ENCODE measurements at places on chromosomes 3 and 15.

GRCh38 chr15:91348752-91349500 is 248.9 kb downstream of the SV2B start:
- DNase-seq: no peak

GRCh38 chr3:186315581-186316354 is 46.3 kb downstream of the DGKG start:
- DNase-seq: no peak

GRCh38 chr3:193114431-193115340 is 126.3 kb upstream of the PLAAT1 start:
- DNase-seq: no peak

- no peak for DNase-seq
Measured at GRCh38 chr3:9765865-9766264, 3.9 kb downstream of the CAMK1 start.

- DNase-seq: no peak
Measured at GRCh38 chr15:81895723-81896122, 150.1 kb downstream of the MEX3B start.

DNA sequence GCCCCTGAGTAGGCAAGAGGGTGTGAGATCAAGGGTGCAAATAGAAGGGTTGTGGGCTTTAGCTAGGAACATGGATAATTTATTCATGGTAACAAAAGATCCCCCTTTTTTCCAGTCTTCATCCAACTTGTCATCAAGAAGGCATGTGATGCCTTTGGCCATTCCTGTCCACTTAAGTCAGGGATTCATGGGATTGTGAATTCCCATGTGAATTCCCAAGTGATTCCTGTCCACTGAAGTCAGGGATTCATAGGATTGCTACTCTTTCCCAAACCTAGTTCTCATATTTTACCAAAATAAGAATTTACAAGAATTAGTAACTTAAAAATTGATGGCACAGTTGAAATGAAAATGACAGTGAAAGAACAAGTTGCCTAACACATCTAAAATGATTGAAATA is 40.8 kb downstream of the HMG20A start:
- no peak for DNase-seq

- no peak for DNase-seq
Measured at GRCh38 chr3:197997936-197998335, 37.9 kb downstream of the LMLN start.

- no peak for DNase-seq
Measured at GRCh38 chr15:64224511-64224910, 61.7 kb upstream of the PPIB start.

DNA sequence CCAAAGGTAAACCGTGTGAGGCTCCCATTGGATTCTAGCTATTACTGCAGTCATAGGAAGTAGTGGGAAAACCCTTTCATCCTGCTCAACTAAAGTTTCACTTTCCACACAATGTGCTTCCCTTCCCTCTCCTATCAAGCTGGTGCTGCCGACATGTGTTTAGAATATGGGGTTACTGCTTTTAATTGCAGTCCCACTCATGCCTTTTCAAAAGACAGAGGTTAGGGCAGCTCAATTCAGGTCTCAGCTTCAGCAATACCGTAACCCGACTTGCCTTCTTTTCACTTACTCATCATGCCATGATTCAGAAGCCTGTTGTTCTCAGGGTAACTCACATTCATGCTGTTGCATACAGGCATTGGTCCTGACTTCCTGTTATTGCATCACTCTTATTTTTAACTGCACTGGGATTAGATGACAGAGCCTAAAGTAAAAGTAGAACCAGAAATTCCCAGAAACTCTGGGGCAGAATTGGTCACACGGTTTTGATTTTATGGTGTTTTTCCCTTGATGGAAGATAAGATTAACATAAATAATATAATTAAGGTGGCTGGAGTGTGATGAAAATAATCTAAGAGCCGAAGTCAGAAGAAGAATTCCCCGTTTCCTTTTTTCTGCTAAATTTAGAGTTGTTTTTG is 45.7 kb downstream of the C2CD4B start:
- DNase-seq: peak; percentile 9

- no peak for DNase-seq
Measured at GRCh38 chr15:66646799-66647198, 55.2 kb upstream of the SMAD6 start.

DNA sequence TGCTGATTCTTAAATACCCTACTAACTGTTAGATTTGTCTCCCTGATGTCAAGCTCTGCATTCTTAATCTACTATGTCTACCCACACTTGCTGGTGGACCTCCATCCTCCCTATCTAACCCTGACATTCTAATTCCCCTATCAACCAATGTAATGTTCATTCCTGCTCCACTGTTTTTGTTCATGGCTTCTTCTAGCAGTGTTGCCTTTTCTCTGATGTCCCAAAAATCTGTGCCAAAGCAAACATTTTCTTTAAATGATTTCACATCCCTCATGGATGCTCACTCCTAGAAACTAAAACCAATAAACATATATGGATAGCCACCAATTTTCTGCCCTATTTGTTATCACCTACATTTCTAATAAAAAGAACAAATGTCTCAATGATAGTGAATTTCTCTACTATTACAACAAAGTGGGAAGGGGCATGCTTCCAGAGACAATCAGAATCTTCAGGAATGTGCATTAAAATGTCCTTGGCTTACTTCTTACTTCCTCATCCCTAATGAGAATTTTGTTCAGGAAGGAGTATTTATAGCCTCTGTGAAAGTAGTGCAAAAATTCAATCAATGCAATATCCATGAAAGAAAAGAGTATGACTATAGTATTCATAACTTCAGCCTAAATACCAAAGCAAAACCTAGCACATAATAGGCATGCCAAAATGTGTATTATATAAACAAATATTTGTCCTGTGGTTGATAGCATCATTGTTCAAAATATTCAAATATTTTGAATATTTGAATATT is 273.3 kb downstream of the ZNF385D start:
- no peak for DNase-seq

DNA sequence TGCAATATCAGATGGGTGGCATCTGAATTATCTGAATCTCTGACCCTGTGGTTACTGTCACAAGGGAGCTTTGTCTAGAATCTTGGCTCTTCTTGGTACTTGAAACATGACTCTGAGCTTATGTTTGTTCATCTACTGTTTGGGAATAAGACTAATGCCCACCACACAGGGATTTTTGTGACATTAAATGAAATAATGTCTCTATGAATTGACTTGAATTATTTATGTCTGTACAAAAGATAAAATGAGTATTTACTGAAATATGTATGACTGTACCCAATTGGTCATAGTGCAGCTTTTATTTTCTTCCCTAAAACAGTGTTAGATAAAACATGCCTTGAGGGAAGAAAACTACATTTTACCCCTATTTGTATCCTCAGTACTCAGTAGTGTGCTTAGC is 87.9 kb upstream of the ZPLD1 start:
- DNase-seq: no peak

- DNase-seq: no peak
Measured at GRCh38 chr3:156516961-156517360, 38.0 kb downstream of the SSR3 start.

GRCh38 chr15:67201136-67201535 is 53.3 kb downstream of the AAGAB start:
- no peak for DNase-seq

DNA sequence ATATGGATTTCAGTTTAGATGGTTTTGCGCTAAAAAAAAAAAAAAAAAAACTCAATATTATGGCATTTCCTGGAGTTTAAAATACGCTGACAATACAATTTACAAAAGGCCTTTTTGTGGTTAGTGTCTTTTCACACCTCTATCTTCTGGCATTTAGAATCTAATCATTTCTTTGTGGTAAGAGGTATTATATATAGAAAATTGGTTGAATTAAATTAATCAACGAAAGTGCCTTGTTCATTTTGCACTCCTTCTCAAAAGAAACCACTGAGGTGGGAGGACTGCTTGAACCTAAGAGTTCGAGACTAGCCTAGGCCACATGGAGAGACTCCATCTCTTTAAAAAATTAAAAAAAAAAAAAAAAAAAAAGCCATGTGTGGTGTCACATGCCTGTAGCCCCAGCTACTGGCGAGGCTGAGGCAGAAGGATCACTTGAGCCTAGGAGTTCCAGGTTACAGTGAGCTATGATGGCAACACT is 90.0 kb upstream of the ICE2 start:
- DNase-seq: no peak

- no peak for DNase-seq
Measured at GRCh38 chr15:46461416-46461815, 826.6 kb downstream of the SQOR start.

- no peak for DNase-seq
Measured at GRCh38 chr3:52552089-52552488, 15.7 kb downstream of the UQCC5 start.

DNA sequence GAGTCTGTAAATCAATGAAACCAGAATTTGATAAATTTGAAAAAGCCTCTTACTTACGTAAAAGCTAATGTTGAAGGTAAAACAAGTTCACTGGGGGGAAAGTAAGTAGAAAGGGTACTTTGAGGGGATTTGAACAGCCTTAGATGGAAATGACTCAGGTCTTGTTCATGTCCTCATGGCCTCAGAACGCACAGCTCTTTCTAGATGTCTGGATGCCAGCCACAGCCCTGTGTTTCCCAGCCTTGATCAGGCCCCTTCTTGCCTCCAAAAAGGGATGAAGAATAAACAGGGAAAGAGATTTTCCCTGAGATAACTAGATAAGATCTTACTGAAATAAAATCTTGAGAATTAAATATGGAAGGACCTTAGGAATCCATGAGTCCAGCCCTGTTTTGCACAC is 237.1 kb upstream of the GOLGA6L4 start:
- DNase-seq: no peak

- no peak for DNase-seq
Measured at GRCh38 chr15:51380999-51381806, 39.7 kb downstream of the GLDN start.

- DNase-seq: no peak
Measured at GRCh38 chr15:32641517-32642059, at the start of gene SCG5. SCG5 (plus strand) TSS chr15:32641710; CDS start chr15:32643593, 1,883 bp downstream.

GRCh38 chr3:11498646-11499045 is 145.1 kb downstream of the VGLL4 start:
- no peak for DNase-seq

- DNase-seq: no peak
Measured at GRCh38 chr15:60122691-60123090, 118.6 kb downstream of the FOXB1 start.

GRCh38 chr3:154872074-154872473 is 208.0 kb upstream of the MME start:
- DNase-seq: no peak

DNA sequence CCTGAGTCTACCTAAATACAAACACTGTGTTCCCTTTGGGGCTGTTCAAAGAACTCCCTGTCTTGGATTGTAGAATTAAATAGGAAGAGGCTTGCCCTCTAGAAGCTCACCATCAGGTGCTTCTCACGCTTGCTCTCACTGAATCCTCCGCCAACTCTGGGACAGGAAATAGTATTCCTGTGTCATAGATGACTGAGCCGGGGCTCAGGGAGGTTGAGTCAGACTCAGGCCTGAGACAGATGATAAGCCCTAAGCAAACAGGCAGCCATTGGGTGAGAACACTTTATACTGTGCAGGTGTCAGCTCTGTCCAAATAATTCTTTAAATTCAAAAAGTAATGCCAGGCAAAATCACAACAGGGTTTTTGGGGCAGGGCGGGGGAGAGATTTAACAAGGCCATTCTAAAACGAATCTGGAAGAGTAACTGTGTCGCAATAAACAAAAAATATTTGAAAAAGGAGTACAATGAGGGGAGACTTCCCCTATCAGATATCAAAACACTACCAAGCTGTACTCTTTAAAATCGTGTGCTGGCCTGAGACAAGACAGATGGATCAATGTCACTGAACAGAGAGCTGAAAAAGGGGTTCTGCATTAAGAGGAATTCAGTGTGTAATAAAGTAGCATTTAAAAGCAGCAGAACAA is 59.0 kb downstream of the EPHB3 start:
- no peak for DNase-seq

DNA sequence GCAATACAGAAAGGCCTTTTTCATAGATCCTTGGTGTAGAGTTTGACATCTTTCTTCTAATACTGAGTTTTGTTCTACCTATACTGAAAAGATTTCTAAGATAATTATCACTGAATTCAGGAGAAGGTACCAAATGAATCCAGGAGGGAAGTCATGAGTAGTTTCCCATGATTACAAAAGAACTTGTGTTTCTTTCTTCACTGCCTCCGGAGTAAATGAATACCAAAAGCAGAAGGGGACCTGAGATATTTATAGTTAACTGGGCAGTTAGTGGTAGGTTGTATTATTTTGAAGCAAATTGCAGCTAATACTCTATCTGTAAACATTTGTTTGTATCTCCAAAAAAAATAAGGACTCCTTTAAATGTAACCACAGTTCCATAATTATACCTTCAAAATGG is 175.4 kb downstream of the SUCNR1 start:
- DNase-seq: no peak

DNA sequence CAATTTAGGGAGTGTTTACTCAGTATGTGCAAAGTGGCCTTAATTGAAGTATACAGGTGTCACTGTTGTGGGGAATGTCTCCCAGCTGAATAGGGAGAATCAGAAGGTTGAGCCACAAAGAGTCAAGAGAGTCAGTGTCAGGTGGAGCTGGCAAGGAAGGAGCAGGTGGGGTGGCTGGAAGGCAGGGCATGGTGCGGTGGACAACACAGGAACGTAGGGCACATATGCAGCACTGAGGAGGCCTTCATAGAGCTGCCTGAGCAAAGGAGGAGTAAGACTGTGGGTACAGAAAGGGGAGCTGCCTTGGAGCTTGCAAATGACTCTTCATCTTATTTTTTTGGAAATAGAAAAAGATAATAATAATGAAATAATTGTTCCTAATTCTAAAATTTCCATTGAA is 20.0 kb downstream of the ARHGEF3 start:
- DNase-seq: no peak

DNA sequence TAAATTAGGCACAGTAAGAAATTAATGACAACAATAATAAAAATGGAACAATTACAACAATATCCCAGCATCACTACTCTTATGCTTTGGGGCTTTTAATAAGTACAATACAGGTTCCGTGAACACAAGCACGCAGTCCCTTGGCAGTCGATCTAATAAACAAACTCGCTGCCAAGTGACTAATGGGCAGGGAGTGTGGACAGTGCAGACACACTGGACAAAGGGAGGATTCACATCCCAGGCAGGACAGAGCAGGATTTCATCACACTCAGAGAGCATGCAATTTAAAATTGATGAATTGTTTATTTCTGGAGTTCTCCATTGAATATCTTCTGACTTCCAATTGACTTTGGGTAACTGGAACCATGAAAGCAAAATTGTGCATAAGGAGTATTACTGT is 524.1 kb upstream of the CFAP20DC start:
- DNase-seq: no peak

- no peak for DNase-seq
Measured at GRCh38 chr3:147311716-147312115, 94.6 kb downstream of the ZIC4 start.

GRCh38 chr3:40255532-40255931 is 54.0 kb upstream of the EIF1B start:
- DNase-seq: no peak
